ENCODE measurements at places on chromosomes 13 and 19.

DNA sequence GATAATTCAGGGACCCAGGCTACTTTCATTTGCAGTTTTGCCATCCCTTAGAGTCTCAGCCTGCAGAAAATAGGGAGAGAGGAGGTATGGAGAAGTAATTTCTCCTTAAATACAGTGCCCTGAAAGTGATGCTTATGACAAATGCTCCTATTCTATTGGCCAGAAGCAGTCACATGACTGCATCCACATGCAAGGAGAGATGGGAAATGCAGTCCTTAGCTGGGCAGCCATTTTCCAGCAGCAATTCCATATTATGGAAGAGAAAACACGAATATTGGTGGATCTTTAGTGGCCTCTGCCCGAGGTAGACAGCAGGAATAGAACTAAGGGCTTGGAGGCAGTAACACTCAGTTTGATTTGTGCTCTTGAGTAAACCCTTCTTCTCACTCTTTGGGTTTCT, 39.4 kb downstream of the VAV1 start:
- DNase-seq = no peak

GRCh38 chr13:59280297-59280696, 883.4 kb downstream of the DIAPH3 start:
- no peak for DNase-seq

DNA sequence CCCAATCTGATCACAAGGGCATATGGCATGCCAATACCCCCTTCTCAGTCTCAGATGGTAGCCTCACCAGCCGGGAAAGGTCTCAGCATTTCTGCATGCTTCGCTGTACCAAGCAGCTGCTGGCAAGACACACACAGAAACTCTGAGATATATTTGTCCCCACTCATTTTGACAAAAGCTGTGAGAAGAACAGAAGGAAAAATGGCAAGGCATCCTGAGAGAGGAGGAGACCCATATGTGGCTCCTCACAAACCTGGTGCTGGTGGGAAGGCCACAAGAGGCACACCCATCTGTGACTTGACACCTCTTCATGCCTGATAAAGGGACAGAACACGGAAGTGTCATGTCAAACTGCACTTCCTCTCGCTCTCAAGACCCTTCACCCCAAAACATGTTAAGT, 36.7 kb upstream of the DOCK9 start:
- DNase-seq = no peak

DNA sequence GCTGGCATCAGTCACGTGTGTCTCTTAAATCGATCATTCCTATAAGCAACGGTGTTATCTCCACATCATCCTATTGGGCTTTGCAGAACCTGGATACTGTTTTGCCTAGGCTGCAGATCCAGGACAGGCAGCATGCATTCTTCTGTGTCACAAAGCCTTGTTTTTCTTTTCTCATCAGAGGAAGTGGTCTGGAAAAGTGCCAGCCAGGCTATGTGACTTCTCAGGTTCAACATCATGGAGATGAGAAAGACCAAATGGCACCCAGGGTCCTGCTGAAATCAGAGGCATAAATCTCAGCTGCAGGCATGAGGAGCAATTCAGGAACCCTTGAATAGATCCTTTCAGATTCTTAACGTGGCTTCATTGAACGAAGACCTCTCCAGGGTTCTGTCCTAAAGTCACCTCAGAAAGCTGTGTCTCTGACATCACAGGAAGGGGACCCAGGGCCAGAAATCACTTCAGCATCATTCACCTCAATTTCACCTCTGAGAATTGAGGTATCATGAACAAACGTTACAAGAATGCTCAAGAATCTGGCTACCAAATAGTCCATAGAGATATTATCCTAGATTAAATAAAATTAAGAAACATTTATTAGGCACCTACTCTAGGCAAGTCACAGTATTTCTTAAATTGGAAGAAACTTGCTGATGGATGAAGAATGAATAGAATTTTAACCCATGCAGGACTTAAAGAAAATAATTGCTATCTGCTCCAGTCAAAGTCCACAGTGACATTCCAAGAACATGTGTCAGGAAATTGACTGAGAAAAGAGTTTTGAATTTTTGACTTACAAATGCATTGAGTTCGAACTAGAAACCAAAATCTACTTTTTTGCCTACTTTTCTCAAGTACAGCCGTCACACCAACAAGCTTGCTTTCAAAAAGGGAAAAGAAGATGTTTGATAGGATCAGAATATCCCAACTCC, 124.1 kb downstream of the COG6 start:
- DNase-seq = no peak

DNA sequence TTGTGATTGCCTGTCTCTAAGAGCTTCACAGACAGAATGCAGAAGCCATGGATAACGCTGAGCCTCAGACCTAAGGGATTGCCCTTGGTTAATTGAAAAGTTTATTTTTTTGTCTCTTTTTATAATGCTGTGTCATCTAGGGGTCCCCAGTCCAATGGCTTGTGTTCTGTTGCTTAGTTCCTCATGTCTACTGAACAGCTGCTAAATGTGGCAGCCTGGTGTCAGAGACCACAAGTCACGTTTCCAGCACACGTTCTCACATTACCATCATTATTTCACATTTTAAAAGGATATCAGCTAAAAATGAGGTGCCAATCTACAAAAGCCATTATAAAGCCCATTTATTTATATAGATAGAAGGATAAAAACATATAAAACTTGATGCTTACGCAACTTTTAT, 1362.0 kb downstream of the PCDH9 start:
- no peak for DNase-seq

DNA sequence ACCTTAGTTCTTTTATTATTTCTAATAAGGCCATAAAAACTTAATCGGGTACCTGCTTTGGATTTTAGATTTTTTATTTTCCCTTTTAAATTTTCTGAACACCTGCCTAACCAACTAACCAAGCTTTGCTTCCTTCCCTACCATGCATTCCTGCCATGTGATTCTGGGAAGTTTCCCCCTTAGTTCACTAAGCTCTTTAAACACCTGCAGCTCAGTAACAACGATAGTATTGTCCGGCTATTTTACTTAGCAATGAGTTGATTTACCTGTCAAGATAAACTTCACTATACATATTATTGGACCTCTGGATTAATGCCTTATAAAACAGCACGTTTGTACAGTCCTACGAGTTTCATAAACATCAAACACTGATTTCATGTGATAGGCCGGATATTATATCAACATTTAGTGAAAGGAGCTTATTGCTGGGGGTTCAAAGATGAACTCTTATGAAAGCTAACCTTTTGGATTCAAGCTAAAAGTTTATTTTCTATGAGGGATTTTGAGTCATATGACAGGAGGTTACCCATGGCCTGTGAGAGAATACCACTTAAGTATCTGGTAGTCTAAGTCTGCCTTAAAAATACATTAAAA, 81.0 kb upstream of the STARD13 start:
- DNase-seq = no peak

DNA sequence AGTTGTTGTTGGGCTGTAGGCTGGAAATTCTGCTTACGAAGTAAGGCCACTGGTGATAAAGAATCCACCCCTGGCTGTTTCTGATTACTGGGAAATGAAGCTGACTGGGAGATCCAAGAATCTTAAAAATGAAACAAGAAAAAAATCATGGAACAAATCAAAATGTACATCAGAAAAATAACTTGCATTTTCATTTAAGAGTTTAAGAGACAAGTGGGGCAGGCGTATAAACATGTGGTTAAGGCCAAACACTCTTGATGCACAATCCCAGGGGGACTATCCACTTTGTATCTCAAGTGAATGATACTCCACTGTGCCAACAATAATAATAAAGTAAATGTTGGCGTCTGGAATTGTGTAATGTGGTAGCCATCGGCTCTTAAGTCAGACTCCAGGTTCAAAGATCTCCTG, 24.6 kb downstream of the ZMYM5 start:
- no peak for DNase-seq

DNA sequence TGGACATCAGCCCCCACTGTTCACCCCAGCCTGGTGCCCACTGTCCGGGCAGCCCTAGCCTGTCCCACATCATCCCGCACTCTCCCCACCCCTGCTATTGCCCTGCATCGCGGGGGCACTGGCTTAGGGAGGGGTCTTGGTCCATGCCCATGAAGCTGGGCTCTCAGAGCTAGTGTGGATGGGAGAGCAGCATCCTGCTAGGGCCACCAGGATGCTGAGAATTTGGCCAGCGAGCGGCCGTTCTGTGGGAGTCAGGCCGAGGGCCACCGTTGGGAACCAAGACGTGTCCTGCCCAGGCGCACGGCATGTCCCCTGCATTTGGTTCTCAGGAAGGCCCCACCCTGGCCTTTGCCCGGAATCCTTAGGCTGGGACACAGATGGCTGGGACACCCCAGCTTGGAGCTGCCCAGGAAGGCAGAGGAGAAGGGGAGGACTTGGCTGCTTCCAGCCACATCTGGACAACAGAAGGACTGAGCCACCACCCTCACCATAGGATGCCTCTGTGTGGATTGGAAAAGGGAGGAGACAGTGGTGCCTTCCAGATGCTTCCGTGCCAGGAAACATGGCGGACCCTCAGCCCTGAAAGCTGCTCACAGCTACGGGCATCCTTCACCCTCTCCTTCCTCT, 14.6 kb downstream of the ADGRE5 start:
- DNase-seq = no peak

GRCh38 chr13:38265132-38265497, 84.5 kb upstream of the UFM1 start:
- DNase-seq = no peak

DNA sequence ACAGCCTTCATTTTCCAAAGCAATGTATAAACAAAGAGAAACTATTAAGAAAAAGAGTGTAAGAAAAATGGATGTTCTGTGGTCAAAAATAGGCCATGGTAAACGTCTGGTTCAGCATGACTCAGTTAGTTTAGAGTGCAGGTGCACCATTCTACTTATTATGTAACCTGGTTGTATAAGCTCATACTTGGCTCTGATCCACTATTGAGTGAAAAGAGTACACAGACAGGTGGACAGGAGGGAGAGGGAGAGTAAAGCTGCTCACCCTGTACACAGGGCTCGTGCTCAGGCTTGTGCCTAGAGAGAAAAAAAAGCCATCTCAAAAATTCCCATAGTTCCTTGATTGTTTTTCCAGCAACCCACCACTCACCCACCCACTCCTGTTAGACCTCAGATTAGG, 85.8 kb upstream of the ZNF91 start:
- DNase-seq = no peak

GRCh38 chr19:1811472-1811894, 593 bp downstream of the ATP8B3 start:
- DNase-seq = no peak

GRCh38 chr19:17347877-17348276, 10.5 kb downstream of the GTPBP3 start:
- no peak for DNase-seq

DNA sequence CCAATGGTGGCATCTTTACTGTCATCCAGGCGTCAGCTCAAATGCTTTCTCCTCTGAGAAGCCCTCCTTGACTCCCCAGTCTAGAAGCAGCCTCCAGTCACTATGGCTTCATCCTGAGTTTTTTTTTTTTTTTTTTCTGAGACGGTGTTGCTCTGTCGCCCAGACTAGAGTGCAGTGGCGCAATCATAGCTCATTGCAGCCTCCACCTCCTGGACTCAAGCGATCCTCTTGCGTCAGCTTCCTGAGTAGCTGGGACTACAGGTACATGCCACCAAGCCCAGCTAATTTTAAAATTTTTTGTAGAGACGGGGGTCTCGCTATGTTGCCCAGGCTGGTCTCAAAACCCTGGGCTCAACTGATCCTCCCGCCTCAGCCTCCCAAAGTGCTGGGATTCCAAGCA, 4.2 kb downstream of the NRTN start:
- no peak for DNase-seq

GRCh38 chr19:6097911-6098310, 12.4 kb downstream of the RFX2 start:
- DNase-seq = no peak

GRCh38 chr19:6736169-6736916, 1.0 kb downstream of the GPR108 start:
- DNase-seq = peak; percentile 70

DNA sequence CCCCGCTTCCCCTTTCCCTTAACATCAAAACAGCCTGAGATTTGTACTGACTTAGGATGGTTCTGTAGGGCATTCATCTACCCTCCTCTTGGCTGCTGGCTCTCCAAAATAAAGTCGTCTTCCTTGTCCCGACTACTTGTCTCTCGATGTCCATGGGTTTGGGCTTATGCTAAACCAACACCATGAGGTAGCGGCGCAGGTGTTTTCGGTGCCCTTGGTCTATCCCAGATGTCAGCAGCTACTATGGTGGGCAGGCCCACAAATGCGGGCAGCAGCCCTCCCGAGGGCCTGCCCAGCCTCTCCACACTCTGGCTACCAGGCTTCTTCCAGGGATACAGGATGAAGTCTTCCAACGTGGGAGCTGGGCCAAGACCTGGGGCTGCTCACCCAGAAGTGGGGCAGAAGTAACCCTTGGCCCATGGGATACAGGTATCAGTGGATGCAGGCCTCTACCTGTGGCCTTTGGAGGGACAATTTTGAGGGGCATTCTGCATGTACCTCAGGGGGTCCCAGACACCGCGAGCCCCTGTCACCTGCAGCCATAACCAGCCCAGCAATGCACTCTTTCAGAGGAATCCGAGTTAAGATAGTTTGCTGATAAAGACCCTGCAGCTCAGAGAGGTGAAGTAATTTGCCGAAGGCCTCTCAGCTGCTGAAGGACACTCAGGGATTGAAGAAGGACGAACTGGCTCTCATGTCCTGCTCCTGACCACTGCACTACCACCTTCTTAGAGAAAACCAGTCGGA, 47.8 kb upstream of the VSTM2B start:
- DNase-seq = no peak

DNA sequence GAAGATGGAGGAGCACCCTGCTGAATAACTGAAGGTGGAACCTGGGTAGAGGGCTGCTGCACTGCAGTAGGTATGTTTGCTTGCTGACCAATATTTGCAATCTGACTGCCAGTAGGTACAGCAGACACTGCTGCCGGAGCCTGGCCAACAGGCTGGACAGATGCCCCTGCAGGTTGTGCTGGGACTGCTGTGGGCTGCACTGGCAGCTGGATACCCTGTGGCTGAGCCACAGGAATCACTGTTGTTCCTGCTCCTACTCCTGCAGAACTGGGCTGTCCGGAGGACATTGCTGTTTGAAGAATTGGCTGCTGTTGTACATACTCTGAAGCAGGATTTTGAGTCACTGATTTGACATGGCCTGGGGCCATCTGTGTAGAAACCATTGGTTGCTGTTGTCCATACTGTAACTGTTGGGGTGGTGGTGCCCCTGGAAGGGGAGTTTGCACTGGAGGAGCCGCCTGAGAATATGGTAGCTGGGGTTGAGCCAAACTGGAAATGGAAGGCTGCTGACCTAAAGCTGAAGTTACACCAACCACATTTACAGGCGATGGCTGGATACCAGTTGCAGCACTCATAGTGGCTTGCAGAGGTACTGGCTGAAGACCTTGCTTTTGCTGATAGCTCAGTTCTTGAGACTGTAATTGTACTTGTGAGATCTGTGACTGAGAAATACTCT, 2.2 kb downstream of the TSC22D1 start:
- DNase-seq = no peak

DNA sequence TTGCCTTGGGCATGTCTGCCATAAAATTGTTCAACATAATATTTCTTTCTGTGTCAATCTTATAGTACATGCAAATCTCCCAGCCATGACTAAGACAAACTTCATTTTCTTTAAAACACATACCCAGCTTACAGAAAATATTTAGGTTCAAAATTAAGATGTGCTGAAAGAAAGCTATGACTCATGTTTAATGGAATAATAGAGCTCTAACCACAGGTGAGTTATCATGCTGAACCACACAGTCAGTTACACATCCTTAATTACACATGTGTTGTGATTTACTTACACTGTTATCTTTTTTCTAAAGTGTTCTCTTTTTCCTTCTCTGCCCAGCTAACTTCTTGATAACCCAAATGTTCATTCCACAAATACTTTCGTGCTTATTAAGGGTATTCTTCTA, 1831.2 kb downstream of the OLFM4 start:
- no peak for DNase-seq

- no peak for DNase-seq
Observed at GRCh38 chr19:49749771-49750170, 13.3 kb downstream of the TSKS start.
